Stimulated activated CD4-positive, alpha-beta T cell treated with anti-CD3 and anti-CD28 coated beads, Interleukin-15, amount 100 ng/mL, for 24 hours (primary cell): ENCODE measurements at places on chromosomes 4 and X.

GRCh38 chrX:22268706-22269105 lies 4.0 kb upstream of the CBLL2 start:
- no peak for DNase-seq

DNA sequence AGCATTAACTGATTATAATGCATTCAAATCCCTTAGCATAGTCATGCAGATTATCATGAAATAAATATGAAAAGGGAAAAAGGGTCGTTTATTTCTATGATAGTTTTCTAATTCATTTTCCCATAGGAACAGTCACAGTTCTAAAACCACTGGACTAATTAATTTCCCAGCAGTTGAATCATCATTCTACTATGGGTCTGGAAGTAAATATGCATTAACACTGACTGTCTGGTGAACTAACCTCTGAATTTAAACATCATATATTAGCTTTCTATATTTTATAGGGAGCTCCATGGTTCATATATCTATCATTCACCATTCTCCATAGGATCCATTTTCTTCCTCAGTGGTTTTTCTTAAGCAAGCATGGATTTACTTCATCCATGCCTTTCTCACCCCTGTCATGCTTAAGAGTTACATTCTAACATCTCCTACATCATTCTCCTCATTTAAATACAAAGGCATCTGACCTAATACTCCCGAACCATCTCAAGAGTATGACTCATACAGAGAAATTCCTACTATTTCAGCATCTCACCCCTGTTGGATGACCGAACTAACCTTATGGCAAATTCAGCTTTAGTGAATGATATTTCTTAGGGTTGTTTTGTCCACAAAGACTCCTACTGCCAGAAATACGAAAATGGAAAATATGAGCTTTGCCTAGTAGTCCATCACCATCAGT lies 198.7 kb upstream of the ADAMTS3 start:
- no peak for DNase-seq

DNA sequence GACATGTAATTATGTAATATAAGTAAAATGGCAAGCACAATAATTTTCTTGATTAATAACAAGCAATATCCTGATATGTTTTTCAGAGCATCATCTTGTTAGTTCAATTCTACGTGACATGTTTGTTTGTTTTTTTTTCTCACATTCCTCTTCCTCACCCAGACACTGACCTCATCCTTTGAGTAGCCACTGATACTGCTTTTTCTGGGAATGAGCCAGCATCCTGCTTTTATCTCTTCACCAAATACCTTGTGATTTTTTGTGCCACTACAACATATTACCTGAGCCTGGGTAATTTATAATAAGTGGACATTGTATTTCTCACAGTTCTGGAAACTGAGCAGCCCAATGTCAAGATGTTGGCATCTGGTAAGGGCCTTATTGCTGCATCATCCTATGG lies 484.0 kb downstream of the NAF1 start:
- no peak for DNase-seq

DNA sequence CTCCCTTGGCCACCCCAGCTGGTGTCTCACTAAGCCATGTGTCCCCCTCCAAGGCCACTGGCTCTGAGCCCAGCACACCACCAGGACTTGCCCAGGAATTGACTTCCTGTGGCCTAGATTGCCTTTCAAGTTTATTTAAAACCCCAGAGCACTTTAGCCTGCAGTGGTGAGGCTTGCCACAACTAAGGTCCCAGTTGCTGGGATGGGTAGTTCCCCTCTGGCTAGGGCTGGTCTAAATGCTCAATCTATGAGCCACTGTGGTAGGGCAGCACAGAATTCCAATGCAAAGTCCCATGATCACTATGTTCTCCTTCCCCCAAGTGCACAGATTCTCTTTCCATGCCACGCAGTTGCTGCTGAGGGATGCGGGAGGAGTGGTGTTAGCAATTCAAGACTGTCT lies 61.1 kb upstream of the HCCS start:
- no peak for DNase-seq

GRCh38 chr4:154622598-154622997 lies 10.1 kb upstream of the FGG start:
- DNase-seq, result peak; percentile 12

DNA sequence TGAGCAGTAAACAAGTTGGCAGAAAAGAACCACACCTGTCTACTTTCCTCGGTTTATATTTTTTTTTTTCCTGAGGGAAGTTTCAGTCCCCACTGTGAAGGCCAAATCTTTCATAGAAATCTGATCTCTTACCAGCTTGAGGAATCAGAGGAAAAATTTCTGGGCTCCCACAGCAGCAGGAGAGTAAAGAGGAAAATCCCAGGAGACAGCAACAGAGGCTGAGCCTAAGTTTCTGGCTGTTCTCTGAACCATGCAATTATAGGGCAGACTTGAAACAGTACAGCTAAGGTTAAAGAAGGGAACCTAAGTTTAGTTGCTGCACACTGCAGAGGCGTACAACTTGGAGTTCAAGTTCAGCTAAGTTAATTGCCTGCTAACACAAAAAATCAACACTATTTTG lies 1090.9 kb upstream of the INTU start:
- DNase-seq, result no peak

GRCh38 chr4:3860061-3860912 lies 94.1 kb downstream of the ADRA2C start:
- no peak for DNase-seq

DNA sequence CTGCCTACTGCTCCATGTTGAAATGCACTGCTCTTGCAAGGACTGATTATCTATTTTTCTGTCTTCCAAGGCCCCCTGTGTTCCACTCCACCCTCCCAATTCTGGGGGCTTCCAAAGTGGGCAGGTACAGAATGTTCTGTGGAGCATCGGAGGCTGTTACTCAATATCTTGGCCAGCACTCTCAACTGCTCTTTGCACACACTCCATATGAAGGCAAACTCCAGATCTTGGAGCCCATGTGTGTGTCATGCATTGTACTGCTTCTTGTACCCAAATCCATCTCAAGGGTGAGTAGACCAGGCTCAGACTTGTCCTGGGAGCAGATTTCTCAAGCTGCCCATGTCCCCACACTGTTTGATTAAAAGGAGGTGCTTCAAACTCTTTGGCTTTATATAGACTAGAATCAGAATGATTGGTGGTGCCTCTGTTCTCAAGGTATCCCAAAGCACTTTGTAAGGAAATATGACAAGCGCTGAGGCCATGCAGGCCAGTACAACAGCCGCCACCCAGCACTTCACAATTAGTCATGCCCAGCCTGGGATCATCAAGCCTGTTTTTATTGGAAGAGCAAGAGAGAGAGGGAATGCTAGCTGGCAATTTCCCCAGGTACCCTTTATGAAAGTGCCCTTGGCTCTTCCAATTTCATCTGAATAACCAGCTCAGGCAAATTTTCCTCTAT lies 44.3 kb downstream of the AR start:
- DNase-seq, result no peak

- DNase-seq, result no peak
Measured at GRCh38 chr4:22191565-22191964, 243.0 kb upstream of the KCNIP4 start.

GRCh38 chrX:54479136-54480111 lies 16.6 kb downstream of the FGD1 start:
- DNase-seq, result no peak

DNA sequence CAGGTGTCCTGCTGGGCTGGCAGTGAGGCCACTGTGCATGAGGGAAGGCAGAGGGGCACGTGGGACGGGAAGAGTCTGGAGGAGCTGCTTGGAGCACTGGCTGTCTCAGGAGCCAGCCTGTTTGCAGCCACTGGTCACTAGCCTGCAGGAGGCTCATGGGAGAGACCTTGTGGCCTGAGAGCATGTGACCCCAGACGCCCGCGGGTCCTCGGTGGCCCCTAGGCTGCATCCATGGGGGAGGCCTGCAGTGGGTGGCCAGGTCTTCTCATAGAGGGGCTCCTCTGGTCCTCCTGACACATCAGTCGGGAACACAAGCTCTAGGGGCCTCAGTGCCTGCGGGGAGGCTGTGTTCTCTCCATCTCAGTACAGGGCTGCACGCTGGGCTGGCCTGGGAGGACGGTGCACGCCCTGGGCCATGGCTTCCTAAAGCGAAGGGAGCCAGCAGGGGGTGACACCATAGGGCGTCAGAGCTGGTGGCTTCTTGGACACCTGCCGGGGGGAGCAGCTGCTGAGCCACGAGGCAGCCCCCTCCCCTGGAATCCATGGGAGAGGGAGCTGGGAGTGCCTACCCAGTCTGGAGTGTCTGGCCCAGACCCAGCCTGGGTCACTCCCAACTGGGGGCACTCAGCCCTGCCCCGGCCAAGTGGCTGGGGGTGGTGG lies 12.3 kb downstream of the NAT8L start:
- no peak for DNase-seq

DNA sequence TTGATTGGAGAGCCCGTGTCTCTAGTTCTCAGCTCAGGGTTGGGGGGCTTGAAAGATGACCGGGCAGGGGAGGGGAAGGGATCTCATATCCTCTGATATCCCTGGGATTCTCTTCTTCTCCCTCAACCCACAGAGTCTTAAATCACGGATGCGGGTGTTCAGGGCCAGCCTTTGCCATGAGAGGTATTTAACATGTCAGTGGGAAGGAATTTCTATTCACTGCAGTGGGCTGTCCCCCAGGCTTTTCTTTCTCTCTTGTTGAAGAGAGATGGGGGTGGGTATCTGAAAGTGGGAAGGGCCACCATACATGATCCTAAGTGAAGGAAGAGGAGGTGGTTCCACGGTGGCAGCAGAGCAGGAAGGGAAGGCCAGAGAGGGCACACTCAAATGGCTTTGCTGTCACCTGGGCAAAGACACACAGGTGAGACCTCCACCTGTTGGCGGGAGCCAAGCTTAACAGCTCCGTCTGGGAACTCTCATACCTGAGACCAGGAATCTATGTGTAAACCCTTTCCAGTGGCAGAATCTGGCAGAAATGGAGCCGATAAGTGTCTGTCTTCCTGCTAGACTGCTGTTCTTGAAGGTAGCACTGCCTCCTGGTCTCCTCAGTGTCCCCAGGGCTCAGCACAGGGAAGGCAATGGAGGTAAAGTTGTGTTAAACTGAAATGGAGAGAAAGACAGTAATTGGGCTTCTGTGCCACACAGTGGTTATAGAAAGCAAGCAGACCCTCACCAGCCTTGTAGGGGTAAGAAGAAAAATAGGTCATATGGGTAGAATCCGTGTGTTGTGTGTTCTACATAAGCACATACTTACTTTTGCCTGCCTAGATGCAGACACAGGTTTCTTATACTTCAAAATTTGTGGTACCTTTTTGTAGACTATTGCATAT lies 49.4 kb downstream of the RHOH start:
- DNase-seq, result no peak

DNA sequence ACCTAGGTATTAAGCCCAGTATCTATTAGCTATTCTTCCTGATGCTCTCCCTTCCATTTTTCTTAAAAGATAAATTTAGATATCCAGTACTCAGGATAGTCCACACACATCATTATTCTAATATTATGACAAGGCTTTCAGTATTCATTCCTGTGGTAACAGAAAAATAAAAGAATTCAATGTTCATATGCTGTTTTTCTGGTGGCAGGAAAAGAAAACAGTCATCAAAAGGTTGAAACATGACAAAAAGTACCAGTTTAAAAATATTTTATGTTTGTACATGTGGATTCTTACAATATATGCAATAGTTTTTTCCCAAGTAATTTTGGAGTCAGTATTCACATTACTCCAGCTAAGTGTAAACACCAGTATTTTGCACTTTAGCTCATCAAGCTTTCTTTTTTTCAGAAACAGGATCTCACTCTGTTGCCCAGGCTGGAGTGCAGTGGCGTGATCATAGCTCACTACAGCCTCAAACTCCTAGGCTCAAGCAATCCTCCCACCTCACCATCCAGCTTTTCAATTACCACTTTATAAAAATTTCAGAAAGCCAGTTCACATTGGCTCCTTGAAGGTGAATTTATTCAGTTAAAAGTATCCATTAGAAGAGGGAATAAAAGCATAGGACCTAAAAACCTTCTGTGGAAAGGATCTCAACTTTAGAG lies 2.3 kb downstream of the APBB2 start:
- no peak for DNase-seq

- no peak for DNase-seq
Measured at GRCh38 chr4:101224358-101225218, 122.7 kb downstream of the PPP3CA start.

- no peak for DNase-seq
Measured at GRCh38 chrX:119783026-119783425, 8.4 kb downstream of the RPL39 start.

GRCh38 chr4:152805071-152805650 lies 25.4 kb downstream of the ARFIP1 start:
- no peak for DNase-seq

DNA sequence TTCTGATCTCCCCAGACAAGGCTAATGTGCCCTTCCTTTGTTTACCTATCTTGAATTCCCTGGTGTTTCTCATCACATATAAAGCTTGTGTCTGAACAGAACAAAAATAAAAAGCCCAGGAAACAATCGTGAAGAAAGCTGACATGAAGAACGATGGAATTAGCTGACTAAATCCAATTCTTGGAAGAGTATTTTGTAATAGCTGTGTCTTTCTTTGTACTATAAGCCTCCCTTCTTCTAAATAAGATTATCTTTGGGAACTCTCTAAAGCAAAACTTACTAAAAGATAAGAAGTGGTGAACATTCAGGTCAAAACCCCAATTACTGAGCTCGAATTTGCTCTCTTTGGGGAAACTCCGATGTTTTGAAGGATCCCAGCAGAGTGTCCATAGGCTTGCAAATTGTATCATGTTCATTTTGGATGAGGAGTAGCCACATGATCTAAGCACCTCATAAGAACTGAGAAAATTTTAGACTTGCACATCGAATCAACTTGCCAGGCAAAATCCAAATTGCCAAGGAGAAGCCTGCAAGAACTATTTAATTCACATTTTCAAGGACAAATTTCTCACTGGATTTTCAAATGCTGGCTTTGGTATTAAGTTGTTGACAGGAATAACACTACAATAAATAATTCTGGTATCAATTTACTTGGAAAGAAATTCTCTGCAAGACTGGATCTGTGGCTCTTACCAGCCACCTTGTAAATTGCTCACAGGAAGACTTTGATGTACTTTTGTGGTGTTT lies 106.2 kb downstream of the LNX1 start:
- no peak for DNase-seq

DNA sequence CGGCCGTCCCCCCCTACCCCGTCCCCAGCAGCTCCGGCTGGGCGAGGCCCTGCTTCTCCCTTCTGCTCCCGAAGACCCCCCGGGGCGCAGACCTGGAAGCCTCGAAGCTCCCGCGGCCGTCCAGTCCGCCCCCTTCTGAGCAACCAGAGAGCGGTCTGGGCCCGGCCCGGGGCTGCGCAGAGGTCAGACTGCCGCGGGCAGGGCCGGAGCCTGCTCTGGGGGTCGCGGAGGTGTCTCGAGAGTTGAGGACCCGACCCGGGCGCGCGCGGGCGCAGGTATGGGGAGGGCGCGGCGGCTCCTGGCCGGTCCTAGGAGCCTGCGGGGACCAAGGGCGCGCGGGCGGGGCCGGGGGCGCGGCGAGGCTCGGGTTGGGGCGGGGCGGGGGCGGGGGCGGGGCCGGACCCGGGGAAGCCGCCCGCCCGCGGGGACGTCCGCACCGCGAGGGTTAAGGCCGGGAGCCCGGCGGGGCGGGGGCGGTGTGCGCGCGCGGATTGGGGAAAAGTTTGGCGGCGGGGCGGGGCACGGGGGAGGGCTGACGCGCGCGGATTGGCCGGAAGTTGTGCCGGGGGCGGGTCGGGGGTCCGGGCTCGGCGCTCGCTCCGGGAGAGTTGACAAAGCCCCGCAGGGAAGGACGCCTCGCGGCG lies at the start of gene FGFRL1:
TSS of gene FGFRL1 (plus strand) at position 605 of the 644 bp plus-strand sequence. CDS start 860 bp downstream, outside the sequence.
- DNase-seq, result peak; percentile 96

GRCh38 chr4:8023696-8024033 lies 84.0 kb upstream of the AFAP1 start:
- no peak for DNase-seq
